ENCODE measurements at places on chromosomes 6 and 20.

DNA sequence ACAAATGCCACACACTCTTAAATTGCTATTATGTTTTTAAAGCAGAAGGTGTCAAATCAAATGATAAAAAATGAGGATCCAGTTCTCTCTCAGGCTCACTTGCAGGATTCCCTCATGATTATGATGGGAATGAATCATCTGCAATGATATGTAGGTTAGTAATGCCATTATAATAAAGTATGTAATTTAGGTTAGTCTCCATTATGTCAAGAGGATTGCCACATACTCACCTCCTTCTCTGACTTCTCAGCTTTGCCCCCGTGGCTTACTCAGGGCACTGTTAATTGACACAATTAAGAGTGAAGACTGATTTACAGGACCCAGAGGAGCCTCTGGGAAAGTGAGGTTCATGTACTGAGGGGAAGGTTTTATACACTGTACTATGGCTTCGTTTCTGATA is 591.7 kb upstream of the NRSN1 start:
- DNase-seq = no peak

DNA sequence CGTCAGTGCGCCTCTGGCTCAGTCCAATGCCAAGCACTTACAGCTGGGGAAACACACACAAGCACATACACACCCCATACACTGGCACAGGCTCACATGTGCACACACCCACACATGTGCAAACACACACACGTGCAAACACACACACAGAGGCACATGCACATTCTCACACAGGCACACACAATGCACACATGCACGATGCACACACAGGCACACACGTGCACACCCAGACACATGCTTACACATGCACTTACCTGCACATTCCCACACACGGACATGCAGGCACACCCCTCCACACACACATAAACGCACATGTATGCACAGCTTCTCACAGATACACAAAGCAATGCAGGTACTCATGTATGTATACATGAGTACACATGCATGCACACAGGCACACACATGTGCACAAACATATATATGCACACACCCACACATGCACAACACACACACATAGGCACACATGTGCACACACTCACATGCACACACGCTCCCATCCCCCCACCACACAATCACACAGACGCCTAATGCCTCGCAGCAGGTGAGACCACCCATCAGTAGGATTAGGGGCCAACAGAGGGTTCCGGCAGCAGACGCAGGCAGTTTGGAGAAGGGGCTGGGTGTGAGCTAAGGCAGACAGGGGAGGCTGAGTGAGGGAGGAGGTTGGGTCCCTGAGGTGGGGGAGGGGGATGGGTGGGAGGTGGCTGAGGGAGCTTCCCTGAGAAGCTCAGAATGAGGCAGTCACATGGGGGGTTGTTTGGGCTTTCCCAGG is 71.2 kb upstream of the SLCO4A1 start:
- no peak for DNase-seq

GRCh38 chr20:48841875-48842529 is 14.2 kb upstream of the PREX1 start:
- DNase-seq = peak; percentile 60

GRCh38 chr6:157382821-157383220 is 1.8 kb downstream of the ZDHHC14 start:
- DNase-seq = no peak

DNA sequence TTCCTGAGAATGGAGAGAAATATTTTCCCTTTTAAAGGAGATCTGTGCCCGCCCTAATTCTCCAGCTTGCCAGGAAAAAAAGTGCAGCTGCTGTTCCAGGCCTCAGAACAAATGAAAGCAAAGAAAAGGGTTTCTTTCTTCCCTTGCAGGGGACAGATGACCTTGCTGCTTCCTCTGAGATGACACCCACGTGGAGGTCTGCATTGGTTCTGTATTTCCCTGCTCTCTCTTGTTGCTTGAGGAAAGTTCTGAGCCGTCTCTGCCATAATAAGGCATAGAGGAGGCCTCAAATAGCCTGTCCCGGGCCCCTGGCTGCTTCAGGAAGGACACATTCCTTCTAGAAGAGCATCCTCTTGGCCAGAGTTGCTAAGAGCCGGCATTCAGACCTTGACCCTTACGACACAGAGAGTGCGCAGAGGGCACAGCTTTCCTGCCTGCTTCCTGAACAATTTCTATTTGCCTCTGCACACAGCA is 501.8 kb upstream of the SULF2 start:
- no peak for DNase-seq

GRCh38 chr20:2521369-2522305 is 12.9 kb upstream of the ZNF343 start:
- no peak for DNase-seq

DNA sequence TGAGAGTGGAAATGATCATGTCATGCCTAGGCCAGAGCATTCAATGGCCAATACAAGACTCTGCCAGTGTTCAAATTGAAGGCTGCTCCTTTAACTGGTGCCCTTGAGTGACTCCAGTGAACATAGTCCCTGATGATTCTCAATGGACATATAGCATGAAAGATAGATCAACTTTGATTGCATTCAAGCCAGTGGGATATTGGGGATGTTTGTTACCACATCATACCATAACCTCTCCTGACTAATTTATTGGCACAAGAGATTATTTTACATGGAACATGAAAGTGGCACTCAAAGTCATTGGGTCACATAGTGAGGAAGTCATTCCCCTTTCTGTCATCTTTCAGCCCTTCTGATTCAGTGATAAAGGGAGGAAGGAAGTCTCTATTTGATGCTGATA is 139.0 kb downstream of the EYA2 start:
- no peak for DNase-seq

GRCh38 chr6:36786055-36786675 is 53.1 kb downstream of the CPNE5 start:
- DNase-seq = no peak

DNA sequence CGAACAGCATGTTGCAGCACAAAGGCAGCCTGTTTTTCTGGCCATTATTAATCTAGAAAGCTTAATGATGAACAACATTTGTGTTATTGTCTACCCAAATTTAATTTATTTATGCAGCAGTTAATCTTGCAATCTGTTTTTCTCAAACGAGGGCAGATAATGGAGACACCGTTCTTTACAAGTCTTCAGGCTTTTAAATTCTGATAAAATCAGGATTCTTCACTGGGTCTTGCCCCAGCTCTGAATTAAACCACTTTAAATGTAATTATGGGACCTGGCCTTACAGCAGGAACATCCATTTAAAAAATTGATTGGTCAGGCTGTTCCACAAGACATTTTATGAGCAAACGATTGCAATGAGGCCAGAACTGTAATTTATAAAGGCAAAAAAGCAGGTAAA is 26.5 kb upstream of the INSM1 start:
- no peak for DNase-seq

DNA sequence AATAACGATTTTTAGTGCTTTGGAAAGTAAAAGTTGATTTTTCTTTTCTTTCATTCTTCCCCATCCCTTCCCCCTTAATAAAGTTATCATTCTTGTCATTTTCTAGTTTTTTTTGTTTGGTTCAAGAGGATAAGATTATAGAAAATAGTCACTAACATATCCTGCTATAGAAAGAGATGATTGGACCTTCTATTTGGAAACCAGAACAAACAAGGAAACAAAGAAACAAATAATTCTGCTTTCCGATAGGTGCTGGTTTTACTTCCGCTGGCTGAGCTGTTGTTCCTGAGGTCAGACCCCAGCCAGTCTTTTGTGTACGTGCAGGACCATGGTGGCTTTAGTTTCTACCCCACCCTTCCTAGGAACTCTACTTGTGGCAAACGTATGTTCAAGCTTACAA is at the start of gene CDH26:
TSS of gene CDH26 (plus strand) at position 301 of the 400 bp plus-strand sequence. CDS start 304 bp downstream, outside the sequence.
- no peak for DNase-seq

- no peak for DNase-seq
These were observed 60.2 kb downstream of the EZR start for GRCh38 chr6:158758941-158759479.

GRCh38 chr20:16842486-16843120 is 94.4 kb downstream of the OTOR start:
- DNase-seq = no peak

GRCh38 chr20:59402681-59403080 is 102.3 kb downstream of the EDN3 start:
- DNase-seq = peak; percentile 52

DNA sequence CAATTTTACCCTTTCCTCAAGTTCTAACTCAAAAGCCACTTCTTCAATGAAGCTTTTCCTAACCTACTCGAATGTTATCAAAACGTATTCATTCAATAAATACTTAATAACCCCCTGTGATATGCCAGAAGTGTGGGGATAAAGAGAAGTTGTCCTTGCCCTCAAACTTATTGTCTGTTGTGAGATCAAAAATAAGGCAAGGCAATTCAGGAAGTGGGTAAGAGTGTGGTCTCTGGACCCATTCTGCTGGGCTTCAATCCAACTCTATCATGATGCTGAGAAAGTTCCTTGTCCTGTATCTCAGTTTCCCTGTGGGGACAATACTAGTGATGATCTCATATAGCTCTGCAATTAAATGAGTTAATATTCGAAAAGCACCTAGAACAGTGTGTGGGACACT is 92.8 kb downstream of the PRDM1 start:
- no peak for DNase-seq

GRCh38 chr6:53031281-53031680 is 33.9 kb upstream of the FBXO9 start:
- DNase-seq = no peak

- DNase-seq = no peak
These were observed 119.7 kb downstream of the MAP3K4 start for GRCh38 chr6:161111261-161111660.

DNA sequence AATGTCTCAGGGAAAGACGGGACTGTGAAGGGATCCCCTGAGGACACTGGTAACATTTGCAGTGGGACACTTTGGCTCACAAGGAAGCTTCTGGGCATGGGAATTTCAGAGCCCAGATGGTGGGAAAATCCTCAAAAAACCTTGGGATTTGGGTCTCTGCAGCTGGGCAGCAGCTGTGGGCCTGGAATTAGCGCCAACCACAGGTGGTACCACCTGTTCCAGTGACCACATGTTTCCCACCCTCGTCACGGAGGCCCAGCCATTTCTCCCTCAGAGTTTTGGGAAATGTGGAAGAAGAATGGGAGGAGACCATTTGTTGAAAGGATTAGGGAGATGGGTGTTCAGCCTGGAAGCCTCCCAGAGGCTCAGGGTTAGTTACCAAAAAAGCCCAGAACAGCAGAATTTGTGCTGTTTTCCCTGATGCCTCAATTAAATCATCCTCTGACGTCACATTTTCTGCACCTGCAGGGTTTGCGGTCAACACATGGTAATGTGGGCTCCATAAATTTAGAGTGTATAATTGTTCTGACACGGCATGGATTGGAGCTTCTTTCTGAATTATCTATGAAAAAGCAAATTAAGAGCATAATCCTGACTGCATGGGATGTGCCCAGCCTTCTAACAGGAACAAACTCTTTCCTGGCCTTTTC is 34.4 kb downstream of the EDN3 start:
- DNase-seq = no peak

GRCh38 chr20:8627340-8628004 is 441.4 kb upstream of the PLCB4 start:
- no peak for DNase-seq

GRCh38 chr6:84003131-84003530 is 30.4 kb upstream of the MRAP2 start:
- no peak for DNase-seq

- DNase-seq = no peak
These were observed 112.9 kb upstream of the RPS6KA2 start for GRCh38 chr6:166739976-166740318.

GRCh38 chr20:40486297-40486696 is 202.7 kb downstream of the MAFB start:
- no peak for DNase-seq

- no peak for DNase-seq
These were observed 6.4 kb downstream of the GTF2H5 start for GRCh38 chr6:158174514-158174913.

- no peak for DNase-seq
These were observed 80.7 kb upstream of the MRAP2 start for GRCh38 chr6:83952830-83953229.

- no peak for DNase-seq
These were observed 739.9 kb downstream of the C6orf118 start for GRCh38 chr6:164569509-164569908.

GRCh38 chr20:60867589-60867988 is 384.5 kb upstream of the CDH4 start:
- DNase-seq = peak; percentile 39

GRCh38 chr6:15283986-15284361 is 38.1 kb downstream of the JARID2 start:
- no peak for DNase-seq

GRCh38 chr20:48739395-48740291 is 88.2 kb downstream of the PREX1 start:
- no peak for DNase-seq

- DNase-seq = no peak
These were observed 554.1 kb downstream of the PRKN start for GRCh38 chr6:162173466-162173865.

DNA sequence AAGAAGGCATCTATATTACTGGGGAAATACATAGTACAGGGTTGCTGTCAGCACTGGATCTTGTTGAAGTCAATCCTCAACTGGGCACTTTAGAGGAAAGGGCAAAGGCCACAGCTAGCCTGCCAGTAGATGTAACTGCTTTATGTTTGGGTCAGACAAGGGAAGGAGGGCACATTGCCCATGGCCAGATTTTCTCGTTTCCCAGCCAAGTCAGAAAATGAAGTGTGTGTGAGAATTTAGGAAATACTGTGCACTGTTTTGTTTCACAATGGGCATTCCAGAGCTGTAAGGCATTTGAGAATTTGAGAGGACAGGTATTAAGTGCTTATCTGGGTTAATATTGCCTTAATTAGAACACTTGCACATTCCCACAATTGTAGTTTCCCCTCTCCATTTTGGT is 183.9 kb upstream of the MCHR2 start:
- DNase-seq = no peak
